ENCODE measurements at places on chromosomes 3 and 15.

GRCh38 chr3:50340448-50341329 lies at the start of gene RASSF1:
Gene RASSF1 (minus strand): TSS chr3:50340836. CDS start chr3:50340805, 31 bp downstream.
- DNase-seq: peak; percentile 38

- no peak for DNase-seq
These were observed 168.9 kb downstream of the KLHL25 start for GRCh38 chr15:85625856-85626255.

GRCh38 chr3:176286476-176287085 lies 910.7 kb downstream of the TBL1XR1 start:
- no peak for DNase-seq

- DNase-seq: no peak
These were observed at the start of gene SCG5 for GRCh38 chr15:32641517-32642059. Gene SCG5 (plus strand): TSS chr15:32641710. CDS start chr15:32643593, 1,883 bp downstream.

DNA sequence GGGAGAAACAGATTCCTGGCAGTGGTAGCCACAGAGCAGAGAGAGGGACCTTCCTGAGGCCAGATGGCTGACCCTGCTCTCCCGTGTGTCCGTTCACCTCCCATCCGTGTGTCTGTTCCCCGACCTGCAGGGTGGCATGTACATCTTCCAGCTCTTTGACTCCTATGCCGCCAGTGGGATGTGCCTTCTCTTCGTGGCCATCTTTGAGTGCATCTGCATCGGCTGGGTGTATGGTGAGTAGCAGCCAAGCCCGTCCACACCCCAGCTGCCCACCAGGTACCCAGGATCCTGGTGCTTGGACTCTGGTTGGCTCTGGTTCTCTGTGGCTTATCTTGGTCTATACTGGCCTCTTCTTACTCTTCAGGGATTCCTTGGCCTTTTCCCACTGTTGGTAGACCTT lies 59.5 kb upstream of the SLC6A1 start:
- DNase-seq: no peak

GRCh38 chr3:59247402-59247841 lies 197.6 kb upstream of the CFAP20DC start:
- DNase-seq: no peak

- no peak for DNase-seq
These were observed 126.8 kb upstream of the ABHD17C start for GRCh38 chr15:80568298-80568697.

- no peak for DNase-seq
These were observed 124.7 kb upstream of the RAD18 start for GRCh38 chr3:9087831-9088413.

DNA sequence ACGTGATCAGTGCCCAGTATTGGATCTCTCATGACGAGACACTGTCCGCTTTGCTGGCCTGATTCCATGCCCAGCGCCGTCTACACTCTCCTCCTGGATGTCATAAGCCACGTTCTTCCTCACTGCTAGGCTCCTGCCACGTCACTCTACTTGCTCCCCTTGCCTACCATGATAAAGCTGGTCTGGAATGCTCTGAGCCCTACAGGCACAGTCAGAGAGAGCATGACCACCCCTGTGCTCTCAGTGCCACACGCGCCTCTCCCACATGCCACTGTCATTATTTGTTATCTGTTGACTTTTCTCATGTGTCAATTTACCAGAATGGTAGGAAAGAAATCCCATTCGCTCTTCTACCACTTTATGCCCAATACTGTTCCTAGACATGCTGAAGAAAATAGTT lies 148.6 kb downstream of the ANO10 start:
- DNase-seq: no peak

DNA sequence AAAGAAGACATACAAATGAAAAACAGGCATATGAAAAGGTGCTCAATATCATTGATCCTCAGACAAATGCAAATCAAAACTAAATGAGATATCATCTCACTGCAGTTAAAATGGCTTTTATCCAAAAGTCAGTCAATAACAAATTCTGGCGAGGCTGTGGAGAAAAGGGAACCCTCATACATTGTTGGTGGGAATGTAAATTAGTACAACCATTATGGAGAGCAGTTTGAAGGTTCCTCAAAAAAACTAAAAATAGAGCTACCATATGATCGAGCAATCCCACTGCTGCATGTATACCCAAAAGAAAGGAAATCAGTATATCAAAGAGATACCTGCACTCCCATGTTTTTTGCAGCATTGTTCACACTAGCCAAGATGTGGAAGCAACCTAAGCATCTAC lies 165.8 kb downstream of the PLCL2 start:
- DNase-seq: no peak

DNA sequence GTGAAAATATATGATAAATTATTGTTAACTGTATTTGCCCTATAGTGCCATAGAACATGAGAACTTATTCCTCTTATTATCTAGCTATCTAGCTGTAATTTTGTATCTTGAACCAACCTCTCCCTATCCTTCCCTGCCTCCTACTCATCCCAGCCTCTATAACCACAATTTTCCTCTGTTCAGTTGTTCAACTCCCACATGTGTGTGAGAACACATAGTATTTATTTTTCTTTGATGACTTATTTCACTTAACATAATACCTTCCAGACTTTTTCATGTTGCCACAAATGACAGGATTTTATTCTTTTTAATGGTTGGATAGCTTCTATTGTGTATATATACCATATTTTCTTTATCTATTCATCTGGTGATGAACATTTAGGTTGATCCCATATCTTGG lies 85.4 kb upstream of the SUCLG2 start:
- no peak for DNase-seq

- DNase-seq: no peak
These were observed 299.8 kb upstream of the CNTN4 start for GRCh38 chr3:1798711-1799405.

GRCh38 chr3:134956395-134956794 lies 161.3 kb downstream of the EPHB1 start:
- no peak for DNase-seq

GRCh38 chr3:10289077-10289476 lies 3.7 kb downstream of the GHRL start:
- DNase-seq: no peak

- DNase-seq: no peak
These were observed 51.0 kb upstream of the ATP13A3 start for GRCh38 chr3:194537732-194538247.

DNA sequence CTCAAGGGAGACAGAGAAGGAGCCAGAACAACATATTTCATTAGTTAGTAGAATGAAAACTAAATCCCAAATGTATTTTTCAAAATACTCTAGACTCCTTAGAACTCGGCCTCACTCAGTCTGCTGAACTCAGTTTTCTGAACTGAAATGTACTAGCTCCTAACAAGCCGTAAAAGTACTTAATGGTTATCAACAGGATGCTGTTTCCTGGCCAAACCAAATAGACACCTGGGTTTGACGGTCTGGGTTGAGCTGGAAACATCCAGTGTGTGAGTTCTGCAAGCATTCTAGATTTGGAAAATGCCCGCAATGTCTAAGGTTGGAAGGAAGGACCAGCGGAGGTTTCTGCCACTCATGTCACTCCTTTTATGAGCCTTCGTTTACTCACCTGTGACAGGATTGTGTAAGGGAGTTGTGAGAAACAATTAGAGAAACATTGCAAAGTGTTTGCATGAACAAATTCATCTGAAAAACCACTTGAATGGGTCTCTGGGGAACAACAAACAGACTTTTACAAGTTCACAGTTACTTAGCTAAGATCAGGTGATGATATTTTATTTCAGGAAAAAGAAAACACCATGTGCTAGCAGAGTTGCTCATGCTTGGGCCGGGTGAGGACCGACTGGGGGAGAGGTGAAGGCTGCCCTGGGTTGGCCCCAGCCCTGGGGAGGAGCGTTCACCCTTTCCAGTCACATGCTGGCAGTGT lies 151.0 kb downstream of the ALDH1A2 start:
- no peak for DNase-seq

GRCh38 chr15:64274341-64274950 lies 81.5 kb downstream of the CSNK1G1 start:
- DNase-seq: no peak

DNA sequence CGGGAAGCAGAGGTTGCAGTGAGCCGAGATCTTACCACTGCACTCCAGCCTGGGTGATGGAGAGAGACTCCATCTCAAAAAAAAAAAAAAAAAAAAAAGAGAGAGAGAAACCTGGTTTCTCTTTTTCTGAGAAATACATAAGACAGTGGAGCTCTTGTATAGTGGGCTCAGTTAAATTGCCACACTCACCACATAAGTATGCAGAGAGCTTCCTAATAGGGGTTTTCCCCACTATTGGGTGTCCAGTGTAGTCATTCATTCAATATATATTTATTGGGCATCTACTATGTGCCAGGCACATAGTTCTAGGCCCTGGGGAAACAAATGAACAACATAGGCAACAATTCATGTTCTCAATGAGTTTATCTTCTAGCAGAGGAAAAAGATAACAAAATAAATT lies 48.9 kb upstream of the FMN1 start:
- DNase-seq: no peak

- no peak for DNase-seq
These were observed 16.9 kb upstream of the SPATA12 start for GRCh38 chr3:57043518-57043917.

DNA sequence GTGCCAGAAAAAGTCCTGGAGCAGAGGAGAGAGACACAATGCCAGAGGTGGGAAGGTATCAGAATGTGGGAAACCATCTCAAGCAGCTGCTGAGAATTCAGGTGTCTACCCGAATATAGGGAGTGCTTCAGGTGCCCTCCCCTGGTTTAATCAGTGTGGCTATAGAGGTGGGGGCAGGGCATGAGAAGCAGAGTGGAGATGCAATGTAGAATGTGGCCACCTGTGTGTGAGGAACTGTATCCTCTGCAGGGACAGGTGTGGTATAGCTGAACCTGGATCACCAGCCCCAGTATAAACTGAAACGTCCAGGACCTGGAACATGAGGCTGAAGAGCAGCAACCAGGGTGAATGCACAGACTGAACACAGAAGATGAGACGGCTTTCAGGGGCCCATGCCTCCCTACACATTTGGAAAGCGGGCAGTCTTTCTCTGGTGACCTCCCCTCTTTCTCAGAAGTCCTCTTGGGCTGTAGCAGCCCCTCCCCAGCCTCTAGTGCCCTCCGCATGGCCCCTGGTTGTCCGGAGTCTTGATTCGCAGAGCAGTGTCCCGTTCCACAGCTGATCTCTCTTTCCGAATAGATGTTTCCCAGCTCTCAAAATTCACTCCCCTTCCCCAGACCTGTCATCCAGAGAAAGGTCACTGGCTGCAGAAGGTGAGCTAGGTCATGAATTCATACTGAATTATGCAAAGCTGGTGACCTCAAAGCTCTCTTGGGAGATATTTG lies 103.1 kb downstream of the ABHD5 start:
- DNase-seq: no peak

DNA sequence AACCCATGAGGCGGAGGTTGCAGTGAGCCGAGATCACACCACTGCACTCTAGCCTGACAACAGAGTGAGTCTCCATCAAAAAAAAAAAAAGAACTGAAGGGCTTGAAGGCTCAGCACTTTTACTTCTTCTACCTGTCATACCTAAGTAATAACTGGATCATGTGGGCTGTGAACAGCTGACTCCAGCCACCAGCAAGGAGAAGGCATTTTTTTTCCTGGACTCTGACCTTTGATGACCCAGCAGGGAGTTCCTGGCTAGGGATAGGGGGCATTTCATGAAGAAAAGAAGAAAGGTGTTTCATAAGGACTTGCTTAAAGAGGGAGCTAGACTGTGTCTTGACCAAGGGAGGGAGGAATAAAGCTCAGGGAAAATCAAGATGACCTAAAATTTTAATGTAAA lies 266.0 kb downstream of the ZNF621 start:
- DNase-seq: no peak

DNA sequence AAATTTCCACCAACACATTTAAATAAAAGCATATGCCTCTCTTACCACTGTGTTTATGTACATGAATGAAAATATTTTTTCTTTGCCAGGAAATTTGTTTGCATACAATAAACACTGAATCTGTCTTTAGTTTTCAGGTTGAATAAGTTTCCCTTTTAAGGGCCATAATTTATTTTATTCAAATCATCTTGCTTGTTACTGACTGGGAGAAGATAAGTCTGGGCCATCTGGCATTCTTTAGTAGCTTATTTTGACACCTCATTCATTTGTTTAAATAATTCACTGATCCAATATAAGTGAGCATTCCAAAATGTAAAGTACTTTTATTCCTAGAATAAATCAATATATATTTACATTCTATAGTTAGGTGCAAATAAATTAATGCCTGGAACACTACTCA lies 1001.3 kb downstream of the PLOD2 start:
- no peak for DNase-seq

DNA sequence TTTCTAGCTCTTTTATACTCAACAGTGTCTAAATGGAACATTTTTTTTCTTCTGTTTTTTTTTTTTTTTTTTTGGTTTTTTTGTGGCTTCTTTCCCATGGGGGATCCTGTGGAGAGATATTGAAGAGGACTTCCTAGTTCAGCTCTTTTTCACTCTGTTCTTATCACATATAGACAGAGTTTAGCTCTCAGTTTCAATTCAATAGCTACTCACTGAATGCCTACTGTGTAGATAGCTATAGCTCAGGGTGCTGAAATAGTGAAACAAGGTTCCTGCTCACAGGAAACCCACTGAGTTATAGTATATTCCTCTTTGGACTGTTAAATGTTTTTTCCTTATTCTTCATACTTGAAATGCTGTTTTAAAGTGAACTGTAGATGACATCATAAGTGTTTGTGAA lies 918.8 kb downstream of the CADM2 start:
- no peak for DNase-seq

DNA sequence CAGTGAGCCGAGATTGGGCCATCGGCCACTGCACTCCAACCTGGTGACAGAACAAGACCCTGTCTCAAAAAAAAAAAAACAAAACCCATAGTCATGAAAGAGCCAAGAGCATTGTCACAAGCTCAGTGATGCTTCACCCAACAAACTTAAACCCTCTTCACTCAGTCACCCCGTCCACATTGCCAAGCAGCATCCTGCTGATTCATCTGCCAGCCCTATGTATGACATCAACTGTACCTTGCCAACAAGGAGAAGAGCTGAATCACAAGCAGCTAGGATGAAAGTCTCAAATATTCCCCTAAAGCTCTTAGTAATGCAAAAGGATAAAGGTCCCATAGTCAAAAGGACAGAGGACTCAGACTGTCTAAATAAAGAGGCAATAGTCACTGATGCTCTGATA lies 90.0 kb downstream of the ANO10 start:
- DNase-seq: no peak

DNA sequence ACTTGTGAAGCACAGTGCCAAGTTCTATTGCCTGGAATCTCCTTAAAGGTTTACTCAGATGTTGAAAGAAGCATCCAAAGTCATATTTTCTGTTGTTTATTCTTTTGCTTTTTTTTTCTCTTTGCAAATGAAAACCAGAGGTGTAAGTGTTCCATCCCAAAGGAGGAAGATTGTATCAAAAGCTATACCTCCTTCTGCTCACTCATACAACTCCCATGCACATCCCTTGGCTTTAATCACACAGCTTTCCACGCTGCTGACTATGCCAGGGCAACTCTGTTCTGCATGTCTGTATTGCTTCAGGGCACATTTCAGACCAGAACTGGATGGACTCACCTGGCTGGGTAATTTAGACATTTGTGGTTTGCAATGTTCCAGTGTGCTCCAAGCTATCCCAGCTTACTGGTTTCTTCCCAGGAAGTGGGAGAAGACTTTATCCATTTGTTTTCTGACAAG lies 399.6 kb upstream of the TBL1XR1 start:
- DNase-seq: no peak
